Jurkat, Clone E6-1 (cell line): ENCODE measurements at places on chromosomes 12 and 14.

DNA sequence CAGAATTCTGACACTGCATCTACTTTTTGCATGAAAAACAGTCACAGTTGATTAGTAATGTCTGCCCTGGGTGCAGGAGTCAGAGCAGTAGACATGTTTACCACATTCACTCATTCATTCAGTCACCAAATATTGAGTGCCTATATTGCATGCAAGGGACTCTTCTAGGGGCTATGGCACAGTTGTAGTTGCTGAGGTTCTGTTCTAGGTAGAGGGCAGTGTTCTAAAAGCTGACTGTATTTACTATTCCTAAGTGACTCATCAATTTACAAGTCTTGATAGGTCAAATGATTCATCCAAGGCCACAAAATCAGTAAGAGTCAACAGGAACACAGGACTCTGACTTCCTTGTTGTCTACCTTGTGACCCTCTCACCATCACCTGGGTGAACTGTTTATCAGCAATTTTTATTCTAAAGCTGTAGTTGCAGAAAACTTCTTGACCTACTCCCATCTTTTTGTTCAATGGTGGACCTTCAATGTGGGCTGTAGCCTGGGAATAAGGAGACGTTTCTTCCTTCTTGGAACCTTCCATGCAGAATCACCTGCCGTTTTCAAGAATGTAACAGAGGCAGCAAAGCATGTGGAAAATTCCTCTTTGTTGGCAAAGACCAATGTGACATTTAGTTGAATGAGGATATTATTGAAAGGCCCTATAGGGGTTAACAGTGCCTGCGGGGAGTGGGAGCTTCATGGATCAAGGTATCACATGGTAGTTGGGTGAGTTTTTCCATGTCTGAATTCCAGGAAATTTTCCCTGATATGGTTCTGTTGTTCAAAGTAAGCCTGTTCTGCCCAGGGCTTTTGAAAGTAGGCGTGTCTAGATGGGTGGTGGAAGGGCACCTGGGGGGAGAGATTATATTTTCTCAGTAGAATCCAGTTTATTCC lies 223.2 kb downstream of the KTN1 start:
- DNase-seq, result no peak

DNA sequence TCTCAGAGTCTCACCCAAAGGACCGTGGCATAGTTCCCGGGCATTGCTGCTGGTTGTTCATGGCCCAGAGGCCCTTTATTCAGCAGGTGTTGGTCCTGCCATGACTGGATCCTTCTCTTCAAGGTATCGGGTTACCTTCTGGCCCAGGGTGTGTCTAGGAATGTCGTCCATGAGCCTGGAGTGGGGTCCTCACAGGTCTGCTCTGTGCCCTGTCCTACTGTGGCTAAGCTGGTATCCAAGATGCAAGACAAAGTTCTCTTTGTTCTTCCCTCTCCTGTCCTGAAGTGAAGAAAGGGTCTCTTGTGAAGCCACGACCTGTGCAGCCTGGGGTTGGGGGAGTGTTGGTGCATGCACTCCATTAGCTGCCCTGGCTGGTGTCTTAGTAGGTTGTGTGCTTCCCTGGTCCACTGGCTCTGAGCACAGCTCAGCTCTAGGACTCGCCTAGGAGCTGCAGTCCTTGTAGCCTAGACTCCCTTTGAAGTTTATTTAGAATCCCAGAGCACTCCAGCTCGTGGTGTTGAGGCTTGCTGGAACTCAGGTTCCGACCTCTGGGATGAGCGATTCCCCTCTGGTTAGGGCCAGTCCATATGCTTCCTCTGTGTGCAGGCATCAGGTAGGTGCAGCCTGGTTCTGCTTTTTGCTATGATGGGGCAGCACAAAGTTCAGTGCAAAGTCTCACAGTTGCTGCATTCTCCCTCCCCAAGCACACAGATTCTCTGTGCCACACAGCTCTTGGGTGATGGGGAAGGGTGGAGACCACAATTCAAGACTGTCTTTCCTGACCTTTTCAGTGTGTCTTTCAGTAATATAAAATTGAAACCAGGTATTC lies 117.4 kb downstream of the NUBPL start:
- DNase-seq, result no peak

GRCh38 chr12:88553941-88554658 lies 26.2 kb downstream of the KITLG start:
- no peak for DNase-seq

GRCh38 chr12:88248606-88249005 lies 106.5 kb downstream of the TMTC3 start:
- DNase-seq, result no peak

- peak; percentile 16 for DNase-seq
Measured at GRCh38 chr14:46344327-46344937, 307.1 kb downstream of the RPL10L start.

DNA sequence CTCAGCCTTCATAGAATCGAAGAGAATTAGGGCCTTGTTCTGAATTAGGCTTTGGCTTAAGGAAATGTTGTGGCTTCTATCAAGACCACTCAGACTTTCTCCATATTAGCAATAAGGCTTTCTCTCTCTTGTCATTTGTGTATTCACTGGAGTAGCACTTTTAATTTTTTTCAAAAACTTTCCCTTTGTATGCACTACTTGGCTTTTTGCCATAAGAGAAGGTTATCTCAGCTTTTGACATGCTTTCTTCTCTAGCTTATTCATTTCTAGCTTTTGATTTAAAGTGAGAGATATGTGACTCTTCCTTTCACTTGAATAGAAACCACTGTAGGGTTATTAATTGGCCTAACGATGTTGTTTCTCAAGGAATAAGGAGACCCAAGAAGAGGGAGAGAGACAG lies 244.2 kb downstream of the GPHN start:
- DNase-seq, result no peak

GRCh38 chr14:76657404-76657803 lies 103.9 kb upstream of the VASH1 start:
- no peak for DNase-seq

DNA sequence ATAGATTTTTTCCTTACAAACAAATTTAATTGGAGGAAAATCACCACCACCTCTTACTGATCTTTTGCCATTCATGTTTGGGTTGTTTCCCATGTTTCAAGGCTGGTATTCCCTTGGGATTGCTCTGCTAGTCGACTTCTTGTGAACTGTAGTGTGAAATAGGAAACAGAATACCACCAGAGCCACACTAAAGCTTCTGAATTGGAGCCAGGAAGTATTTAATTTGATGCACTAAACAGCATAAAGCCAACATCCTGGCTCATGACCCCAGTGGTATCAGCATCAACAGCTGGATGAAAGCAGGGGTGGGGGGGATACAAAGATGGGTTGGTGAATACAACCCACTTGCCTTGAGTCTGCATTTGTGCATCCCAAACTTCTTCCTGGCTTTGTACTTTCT lies 127.5 kb downstream of the TBC1D30 start:
- peak; percentile 15 for DNase-seq

- DNase-seq, result no peak
Measured at GRCh38 chr14:24875203-24875838, 174.6 kb downstream of the STXBP6 start.

DNA sequence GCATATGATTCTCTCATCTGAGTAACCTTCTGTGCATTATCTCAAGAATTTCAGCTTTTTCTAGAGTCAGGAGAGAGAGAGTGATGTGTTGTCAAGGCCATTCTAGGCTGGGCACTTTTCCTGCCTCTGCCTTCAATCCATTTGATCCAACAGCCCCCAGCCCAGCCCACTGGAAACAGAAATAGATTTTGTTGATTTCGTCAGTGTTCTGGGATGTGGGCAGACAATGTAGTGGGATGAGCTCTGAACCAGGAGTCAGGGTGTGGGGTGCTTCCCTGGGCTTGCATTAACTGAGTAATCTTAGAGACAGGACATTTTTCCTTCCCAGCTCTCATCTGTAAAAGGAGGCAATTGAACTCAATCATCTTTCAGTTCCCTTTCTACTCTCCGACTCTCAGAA lies 42.5 kb upstream of the RPH3A start:
- no peak for DNase-seq

- peak; percentile 24 for DNase-seq
Measured at GRCh38 chr14:54893151-54893760, 9.4 kb downstream of the GCH1 start.

GRCh38 chr12:93583627-93584392 lies 11.3 kb downstream of the SOCS2 start:
- no peak for DNase-seq

- DNase-seq, result no peak
Measured at GRCh38 chr14:56979936-56980335, 169.7 kb upstream of the OTX2 start.

DNA sequence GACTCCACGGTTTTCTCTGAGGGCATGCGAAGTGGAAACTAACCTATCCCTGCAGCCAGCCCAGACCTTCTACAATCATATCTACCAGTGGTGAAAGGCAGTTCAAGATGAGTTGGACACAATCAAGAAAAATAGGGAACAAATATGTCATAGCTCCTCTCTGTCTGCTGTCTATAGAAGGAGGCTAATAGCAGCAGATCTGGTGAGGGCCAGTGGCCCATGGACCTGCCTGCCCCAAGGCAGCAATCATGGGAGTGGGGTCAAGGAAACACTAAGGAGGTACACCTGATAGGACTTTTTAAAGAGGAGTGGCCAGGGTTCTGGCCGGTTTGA lies 149.5 kb downstream of the PRKCH start:
- no peak for DNase-seq

DNA sequence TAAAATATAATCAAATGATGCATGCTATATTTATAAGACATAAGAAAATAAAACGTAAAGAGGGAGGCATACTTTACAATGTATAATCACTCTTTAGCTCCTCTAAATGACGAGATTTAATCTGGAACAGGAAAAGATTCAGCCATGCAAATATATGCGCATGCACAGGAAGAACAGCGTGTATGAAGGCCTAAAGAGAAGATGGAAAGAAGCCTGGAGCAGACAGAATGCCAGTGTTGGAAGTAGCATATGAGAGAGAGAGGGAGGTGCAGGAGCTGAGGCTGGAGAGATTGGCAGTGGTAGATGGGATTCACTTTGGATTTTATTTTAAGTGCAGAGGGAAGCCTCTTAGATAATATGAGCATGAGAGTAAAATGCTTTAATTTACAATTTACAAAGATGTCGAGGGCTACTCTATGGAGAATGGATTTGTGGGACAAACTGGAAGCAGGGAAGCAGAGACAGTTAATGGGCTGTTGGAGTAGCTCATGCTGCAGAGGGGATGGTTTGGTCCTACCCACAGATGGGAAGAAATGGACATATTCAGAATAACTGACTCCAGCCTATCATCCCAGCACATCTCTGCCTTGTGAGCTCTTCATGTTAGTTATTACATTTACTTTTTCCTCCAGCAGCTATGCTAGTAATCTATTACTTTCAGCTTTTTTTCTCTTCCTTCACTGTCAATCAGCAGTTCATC lies 411.1 kb downstream of the TMTC2 start:
- no peak for DNase-seq

DNA sequence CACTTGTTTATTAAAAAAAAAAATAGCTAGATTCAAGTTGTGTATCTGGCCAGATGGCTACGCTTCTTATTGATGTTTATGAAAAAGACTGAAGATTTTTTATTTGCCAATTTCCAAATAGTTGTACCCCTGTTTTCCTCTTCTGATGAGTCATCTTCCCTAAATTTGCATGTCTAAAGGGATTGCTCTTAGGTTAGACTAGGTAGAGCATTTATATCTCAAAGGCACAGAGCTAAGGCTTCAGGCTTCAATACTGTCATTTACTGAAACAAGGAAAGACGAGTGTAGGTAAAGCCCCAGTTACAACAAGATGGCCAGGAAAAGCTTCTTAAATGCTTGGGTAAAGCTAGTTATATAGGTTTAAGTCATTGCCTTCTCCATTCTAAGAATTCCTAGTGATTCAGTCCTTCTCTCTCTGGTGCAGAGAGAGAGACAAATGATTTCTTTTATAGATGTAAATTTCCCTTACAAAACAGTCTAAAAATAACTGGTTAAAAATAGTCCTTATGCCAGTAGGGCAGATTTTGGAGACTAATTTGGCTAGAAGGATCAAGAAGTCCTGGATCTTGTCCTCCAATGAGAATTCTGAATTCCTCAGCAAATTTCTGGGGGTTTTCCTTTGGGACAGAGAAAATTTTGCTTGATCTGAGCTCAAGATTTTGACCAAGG lies 26.1 kb downstream of the LEMD3 start:
- DNase-seq, result no peak

GRCh38 chr12:24723759-24724158 lies 225.1 kb downstream of the BCAT1 start:
- DNase-seq, result no peak

DNA sequence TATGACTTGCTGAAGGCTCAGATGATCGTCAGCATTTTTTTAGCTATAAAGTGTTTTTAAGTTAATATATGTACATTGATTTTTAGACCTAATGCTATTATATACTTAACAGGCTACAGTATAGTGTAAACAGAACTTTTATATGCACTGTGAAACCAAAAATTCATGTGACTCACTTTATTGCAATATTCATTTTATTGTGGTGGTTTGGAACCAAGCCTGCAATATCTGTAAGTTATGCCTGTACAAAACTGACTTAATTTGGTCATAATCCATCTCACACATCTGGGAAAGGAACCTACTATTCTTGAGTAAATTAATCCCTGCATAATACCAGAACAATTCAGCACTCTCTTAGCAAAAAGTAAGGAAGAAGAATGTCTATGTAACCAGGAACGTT lies 390.7 kb downstream of the SYT1 start:
- no peak for DNase-seq

- no peak for DNase-seq
Measured at GRCh38 chr12:27282754-27283153, 38.7 kb downstream of the STK38L start.

GRCh38 chr14:61322799-61323290 lies 1.5 kb downstream of the PRKCH start:
- peak; percentile 67 for DNase-seq

- DNase-seq, result no peak
Measured at GRCh38 chr14:102363182-102363943, 622 bp downstream of the TECPR2 start.

DNA sequence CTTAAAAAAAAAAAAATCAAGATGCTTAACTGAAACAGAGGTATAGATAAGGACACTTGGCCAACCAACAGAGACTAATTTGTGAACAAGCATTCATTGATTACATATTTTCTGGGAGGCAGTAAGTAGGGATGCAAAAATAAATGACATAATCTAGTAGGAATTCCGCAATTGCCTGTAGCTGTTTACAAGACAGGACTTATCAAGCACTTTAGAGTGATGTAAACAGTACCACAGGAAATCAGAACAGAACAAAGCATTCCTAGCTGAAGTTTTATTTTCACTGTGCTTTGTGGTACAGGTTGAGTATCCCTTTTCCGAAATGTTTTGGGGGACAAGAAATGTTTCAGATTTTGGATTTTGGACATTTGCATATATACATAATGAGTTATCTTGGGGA lies 68.2 kb upstream of the FGD4 start:
- DNase-seq, result no peak

DNA sequence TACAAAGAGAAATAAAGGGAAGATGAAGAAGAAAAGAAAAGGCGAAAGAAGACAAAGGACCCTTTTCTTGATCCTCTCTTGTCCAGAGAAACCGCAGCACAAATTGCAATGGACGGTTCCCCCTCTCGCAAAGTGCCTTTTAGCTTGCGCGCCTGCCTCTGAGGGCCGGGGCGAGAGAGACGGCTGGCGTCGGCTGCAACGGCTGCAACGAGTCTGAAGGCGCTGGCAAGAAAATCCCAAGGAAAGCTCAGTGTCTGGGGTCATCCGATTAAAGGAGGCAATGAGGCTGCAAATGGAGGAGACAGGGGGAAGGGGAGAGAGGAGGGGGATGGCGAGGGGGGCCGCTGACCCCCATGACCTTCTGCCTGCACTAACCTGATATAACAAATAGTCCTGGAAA lies 671.5 kb downstream of the MED13L start:
- DNase-seq, result no peak
